ENCODE measurements at places on chromosomes 1 and 21.

DNA sequence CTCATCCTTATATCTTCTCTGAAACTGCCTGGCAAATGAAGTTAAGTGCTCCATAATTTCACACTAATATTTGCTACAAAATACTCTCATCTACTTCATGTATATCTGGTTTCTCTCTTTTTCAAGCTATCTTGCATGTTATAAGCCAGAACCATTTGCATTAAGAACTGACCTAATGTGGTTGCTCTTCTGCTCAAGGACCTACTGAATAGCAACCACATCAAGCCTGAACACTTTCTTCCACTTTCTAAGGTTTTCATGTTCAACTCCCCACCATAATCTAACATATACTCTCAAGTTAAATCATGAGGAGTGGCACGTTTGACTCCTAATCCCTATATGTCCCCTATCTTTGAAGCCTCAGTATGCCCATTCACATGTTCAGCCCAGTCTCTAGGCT lies 27.2 kb downstream of the RGS1 start:
- no peak for DNase-seq

- DNase-seq, result no peak
Observed at GRCh38 chr1:111062081-111062480, 77.8 kb downstream of the DRAM2 start.

GRCh38 chr1:93537396-93537795 lies 89.5 kb downstream of the FNBP1L start:
- no peak for DNase-seq

DNA sequence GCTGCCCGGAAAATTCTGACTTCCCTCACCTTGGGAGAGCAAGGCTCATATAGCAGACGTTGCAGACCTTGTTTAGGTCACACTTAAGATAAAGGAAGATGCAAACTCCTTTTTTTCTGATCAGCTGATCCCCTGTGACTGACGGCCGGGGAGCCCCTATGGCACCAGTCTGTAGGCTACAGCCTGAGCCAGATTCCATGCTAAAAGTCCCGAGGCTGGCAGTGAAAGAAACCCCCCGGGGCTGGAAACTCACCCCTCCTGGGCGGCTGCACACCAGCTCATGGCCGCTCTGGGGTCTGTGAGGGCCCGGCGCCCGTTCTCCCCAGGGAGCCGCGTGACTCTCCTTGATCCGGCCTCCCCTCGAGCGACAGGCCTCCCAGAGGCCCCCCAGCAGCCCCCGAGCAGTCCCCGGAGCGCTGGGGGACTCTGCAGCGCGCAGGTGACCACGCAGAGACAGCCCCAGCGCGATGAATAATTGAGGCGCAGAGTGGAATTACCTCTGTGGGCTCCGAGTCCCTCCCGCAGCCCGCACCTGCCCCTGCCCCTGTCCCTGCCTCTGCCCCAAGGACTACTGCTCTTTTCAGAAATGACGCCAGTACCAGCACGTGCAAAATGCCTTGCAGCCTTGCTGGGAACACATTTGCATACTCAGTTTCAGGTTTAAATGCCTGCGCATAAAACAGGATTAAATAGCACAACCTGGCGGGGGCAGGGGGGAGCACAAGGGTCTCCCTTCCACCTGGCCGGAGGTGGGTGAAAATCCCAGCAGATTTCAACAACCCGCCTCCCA lies 62.6 kb upstream of the CLDN14 start:
- no peak for DNase-seq

- DNase-seq, result no peak
Observed at GRCh38 chr1:150068109-150068435, 496 bp downstream of the VPS45 start.

GRCh38 chr21:42080788-42081083 lies 9.6 kb downstream of the UMODL1 start:
- DNase-seq, result peak; percentile 93
